GM23338 (cell line): ENCODE measurements at places on chromosomes 1 and 21.
A peak's percentile ranks its signal among the peaks of the same experiment; 100 is the strongest.

DNA sequence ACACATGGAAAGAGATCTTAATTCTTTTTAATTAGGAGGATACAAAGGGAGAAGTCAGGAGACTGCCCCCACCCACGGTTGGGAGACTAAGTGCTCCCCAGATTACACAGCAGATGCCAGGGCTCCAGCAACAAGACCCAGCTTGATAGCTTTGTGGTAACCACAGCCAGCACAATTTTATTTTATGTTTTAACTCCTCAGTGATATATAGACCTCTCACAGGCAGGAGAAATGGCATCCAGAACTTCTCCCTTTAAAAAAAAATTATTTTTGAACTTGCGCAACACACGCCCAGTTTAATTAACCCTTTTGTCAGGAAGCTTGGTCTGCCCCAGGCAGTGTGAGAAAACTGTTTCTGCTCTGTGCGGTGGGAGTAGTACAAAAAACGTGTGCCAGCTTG, 62.6 kb upstream of the ACOT11 start:
- DNase-seq = no peak

DNA sequence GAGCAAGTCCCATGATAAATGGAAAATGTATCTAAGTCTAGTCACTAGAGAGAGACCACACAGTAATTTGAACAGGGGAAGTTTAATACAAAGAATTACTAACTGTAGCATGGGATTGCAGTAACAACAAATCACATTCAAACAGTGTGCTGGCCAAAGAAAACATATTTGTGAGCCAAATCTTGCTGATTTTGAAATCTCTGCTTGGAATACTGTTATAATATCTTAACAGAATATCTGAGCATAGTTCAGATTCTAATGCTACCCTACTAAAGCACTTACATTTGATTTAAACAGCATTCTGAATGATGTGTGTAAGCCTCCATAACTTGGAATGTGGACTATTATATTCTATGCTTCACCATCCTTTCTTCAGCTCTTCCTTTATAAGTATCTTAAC, 270.0 kb upstream of the BRINP3 start:
- DNase-seq = no peak

DNA sequence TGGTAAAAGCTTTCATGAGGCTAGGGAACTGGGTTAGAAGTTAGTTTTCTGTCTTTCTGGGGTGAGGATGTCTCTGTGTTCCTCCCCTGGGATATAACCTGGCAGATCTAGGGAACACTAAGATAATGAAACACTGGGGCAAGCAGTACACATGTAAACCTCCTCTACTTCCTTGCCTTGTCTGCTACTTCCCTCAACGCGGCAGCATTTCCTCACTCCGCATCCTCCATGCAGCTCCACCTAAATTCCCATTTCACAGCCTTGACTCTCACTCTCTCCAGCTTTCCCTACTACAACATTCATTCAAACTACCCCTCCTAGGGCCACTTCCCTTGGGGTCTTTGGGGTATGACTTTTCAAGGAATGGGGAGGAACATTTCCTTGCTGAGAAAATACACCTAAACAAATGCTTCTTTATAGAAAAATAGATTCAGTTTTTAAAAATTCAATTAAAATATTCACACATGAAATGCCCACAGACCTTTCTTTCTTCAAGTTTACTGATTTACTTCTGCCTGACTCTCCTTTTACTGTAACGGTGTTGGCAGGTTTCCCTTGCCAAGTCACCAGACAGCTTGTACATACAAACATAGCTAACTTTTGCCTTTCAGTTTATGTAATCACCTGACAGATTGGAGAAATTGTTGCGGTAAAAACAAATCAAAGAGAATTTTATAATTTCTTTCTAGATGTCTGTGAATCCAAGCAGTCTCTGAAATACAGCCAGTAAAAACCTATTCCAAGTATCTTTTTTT, 90.1 kb downstream of the TNFSF18 start:
- DNase-seq = peak; percentile 7

- DNase-seq = no peak
Observed at GRCh38 chr1:186930238-186930637, 101.5 kb downstream of the PLA2G4A start.

DNA sequence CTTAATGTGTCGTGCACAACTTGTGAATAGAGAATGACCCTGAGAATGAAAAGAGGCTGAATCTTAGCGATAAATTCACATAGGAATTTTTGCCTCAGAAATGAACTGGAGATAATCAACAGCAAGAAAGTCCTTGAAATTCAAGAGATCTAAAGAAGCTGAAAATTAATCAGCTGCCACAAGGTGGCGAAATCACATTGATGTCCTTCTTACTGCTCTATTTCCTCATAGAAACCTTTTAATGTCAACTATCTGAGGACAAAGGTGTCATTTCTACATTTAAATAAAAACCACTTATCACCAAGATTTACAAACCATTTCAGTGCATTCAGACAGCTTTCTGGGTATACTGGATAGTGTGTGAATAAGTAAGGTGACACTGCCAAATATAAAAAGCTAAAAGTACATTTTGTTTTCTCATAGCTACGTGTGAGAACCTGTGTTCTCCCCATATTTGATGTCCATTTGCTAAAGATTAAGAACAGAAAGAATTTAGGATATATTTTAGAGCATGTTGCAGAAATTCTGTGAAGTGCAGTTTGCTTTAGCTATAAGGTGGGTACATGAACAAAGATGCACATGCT, 485.3 kb upstream of the PTBP2 start:
- peak; percentile 77 for DNase-seq

- DNase-seq = no peak
Observed at GRCh38 chr1:213584272-213584671, 403.5 kb upstream of the PROX1 start.

DNA sequence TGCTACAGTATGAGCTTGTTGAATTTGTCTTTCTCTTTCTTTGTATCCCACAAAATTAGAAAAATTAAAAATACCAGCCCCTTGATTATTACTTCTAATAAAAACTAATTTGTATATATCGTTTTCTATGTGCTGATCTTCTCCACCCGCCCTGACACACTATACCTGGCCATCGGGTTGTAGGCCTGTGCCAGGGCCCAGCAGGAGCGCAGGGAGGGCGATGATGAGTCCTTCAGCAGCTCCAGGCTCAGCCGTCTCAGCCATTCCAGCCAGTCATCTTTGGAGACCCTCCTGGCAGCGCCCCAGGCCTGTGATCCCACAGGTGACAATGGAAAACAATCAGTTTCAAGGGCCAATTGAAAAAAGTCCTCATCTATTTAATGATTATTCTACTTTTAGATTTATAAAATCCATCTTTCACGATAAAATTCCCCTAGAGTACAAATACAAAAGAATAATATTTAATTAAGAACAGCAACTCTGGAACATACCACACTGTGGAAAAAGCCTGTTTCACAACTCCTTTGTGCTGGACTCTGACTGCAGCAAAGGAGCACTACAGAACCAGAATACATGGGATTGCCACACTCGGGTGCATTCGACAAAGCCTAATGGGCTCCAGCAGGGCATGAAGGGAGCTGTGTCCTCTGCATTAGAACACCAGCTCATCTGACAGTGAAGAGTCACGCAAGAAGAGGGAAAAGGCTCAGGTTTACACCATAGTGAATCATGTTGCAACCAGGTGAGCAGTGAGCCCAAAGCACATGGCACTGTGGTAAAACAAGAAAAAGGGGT, 15.4 kb downstream of the ANGPTL7 start:
- DNase-seq = no peak

- no peak for DNase-seq
Observed at GRCh38 chr1:20138346-20138745, 777 bp upstream of the PLA2G2F start.

DNA sequence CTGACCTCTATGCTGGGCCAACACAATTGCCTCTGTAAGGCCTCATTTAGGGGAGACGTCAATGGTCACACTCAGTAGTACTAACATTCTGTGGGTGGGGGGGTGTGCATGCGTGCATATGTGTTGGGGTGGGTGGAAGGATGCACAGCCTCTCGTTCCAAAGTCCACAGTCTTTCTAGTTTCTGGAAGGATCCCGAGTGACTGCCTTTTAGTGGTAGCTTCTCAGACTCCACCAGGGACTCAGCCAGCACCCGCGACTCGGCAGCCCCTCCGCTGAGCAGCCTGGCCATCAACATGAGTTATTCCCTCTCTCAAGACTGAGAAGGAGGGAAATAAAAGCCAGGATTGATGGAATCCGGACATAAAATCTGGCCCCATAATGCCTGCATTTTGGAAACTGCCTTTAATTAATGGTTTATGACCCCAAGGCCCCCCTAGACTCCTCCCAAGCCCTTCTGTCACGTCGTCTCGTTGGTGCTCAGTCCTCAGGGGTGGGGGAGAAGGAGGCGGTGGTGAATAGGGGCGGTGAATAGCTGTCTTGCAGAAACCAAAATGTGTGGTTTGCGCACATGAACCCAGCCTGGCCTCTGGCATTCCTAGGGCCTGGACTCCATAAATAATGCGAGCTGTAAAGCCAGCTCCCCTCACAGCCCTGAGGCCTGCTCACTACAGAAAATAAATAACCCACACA, 65.1 kb upstream of the TMEM51 start:
- no peak for DNase-seq

DNA sequence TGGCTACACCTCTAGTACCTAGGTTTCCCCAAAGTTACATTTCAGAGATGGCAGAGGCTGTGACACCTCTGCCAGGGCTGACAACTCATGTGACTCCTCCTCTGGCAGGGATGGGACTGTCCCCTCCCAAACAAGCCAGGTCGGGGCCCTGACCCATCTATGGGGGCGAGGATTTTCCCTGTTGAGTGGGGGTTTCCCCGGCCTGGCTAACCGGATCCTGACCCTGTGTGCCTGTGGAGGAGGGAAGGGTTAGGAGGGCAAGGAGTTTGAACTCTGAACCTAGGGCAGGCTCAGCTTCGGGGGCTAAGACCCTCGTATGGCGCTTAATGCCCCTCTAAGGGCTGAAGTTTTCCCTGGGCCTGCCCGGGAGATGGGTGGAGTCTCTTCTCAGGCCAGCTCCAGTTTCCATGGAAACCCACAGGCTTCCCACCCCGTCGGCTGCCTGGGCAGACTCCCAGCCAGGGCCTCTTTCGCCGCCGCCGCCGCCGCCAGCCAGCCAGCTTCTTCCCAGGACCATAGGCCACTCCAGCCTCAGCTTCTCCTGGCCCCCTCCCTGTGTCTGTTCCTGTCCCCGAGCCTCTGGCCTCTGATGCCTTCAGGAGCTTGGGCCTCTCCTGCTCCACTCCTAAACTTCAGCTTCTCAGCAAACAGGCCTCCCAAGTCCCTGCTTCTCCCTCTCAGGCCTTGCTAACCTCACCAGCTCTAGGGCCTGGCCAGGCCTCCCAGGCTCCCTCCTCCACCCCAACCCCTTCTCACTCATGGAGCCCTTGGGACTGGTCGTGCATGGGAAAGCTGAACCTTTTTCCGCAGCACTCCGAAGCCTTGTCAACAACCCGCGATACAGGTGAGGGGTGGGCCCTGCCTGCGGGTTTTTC, at the start of gene BTBD19:
Gene BTBD19, plus strand, starts transcription at position 461 of the 875 bp plus-strand sequence. Its CDS starts 298 bp downstream, at position 759.
- peak; percentile 87 for DNase-seq

DNA sequence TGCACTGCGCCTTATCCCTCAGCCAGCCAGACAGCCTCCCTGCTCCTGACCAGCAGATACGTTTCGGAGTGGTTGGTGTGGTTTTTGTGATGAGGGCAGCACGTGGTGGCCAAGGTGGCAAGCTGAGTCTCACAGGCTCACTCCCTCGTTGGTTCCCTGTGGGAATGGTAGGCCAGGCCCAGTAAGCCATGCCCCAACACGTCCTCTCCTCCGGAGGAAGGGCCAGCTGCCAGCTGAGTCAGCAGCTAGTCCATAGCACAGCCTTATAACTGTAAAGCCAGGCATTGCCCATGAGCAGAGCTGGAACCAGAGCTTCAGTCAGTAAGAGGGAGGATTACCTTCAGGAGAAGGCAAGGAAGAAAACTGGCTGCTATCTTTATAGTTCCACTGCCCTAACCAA, 29.5 kb downstream of the SZRD1 start:
- no peak for DNase-seq

DNA sequence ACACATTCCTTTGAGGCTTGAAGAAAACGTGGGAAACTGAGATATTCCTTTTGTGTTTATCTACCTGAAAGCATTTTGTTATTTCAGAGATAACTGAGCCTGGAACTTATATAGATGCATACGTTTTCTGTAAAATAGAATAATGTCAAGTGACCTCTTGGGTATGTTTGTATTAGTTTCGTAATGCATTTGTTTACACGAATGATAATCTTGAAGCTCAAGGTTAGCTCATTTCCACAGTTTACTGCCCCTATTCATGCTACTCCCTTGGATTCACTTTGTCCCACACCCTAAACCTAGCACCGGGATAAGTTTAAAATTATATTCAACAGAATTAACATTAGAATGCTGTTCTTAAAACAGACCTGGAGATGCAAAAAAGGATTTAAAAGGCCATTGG, 54.4 kb downstream of the MRPL39 start:
- no peak for DNase-seq

DNA sequence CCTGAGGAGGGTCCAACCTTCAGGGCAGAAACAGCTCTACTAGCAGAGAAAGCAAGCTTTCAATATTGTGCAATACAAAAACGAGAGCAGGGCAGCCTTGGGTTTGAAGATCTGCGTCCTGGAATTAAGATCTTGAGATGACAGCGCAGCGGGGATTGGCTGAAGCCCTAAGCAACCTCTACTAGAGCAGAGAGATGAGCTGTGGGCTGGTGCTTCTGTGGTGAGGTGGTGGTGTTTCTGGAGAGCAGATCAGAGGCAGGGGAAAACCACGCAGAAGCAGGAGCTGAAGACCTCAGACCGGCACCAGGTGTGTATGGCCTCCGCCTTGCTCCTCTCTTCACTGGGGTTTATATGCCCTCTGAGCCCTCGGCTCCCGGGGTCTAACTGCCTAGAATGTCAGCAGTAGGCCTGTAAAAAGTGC, 12.5 kb downstream of the TRAF3IP3 start:
- no peak for DNase-seq
